ENCODE measurements at places on chromosomes 4 and X. TPM values are rescaled to one million over a fixed set of nuclear protein-coding genes. Genes with fewer than 3 reads are reported as not detected.

DNA sequence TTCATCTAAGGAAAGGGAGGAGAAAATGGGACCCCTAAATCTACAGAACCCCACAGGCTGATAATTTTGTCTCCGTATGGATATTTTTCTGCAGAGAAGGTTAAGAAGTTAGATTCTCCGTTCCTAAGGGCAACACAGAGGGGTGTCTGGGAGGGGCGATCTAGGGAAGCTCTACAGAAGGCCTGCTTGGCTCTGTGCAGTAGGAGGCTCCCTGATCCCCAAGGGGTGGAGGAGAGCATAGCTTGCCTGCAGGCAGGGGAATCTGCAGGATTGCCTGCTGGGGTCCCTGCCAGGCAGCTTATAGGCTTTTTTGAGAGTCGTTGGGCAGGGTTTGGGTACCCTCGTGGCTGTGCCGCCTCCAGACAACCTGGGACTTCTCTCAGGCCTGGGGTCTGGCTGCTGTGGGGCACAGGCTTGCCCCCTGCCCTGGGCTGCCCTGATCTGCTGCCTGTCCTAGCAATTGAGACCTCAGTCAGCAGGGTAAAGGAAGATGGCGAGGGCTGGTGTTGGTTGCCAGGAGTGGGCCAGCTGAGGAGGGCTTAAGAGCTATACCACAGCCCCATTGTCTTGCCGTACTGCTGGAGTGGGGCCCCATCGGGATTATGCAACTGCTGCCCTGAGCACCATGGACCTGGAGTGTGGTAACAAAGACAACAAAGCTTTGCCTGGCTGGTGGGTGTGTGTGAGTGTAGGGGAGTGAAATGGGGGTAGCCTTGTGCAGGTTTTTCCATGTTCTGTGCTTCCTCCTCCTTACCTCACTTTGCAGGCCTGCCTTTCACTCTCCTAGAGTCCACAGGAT, 74.1 kb downstream of the EFNB1 start:
- DNase-seq, result no peak

GRCh38 chrX:80022363-80023031, 7.9 kb downstream of the TBX22 start:
- no peak for DNase-seq

DNA sequence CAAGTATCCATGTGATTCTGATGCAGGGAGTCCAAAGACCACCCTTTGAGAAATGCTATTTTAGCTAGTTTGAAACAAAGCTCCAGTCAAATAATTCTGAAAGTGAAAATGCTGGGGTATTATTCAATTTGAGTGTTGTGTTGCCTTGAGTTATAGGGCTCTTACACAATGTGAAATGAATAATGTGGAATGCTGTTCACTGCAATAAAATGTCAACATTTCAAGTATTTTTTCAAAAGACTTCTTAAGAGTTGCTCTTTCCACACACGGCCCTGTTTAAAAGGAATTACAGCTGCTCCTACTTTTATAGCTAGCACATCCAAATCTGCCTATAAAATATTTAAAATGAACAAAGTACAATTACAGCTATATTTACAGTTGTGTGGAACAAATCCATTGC, 27.5 kb upstream of the PLS3 start:
- DNase-seq, result peak; percentile 71

- DNase-seq, result no peak
Observed at GRCh38 chr4:128862608-128863311, 53.3 kb downstream of the JADE1 start.

- no peak for DNase-seq
Observed at GRCh38 chrX:11864171-11864570, 106.1 kb downstream of the MSL3 start.

- DNase-seq, result no peak
Observed at GRCh38 chrX:154532690-154533089, 14.0 kb downstream of the G6PD start.

DNA sequence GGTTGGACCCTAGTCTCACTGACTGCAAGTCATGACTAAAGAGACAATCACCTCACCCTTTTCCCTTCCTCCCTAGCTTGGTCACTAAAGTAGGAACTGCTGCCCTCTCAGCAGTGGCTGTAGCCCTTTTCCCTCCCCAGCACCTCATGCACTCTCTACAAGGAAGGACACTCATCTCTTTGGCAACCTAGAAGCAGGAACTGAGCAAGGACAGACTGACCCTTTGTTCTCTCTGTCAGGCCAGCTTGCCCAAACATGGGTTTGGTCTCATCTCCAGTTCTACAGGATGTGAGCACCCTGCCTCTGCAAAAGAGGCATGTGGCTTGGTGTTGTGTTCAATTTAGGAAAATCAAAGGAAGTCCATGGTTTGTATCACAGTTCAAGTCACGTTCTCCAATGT, 15.8 kb downstream of the LEF1 start:
- DNase-seq, result no peak

- DNase-seq, result no peak
Observed at GRCh38 chr4:91212211-91212610, 1085.0 kb downstream of the CCSER1 start.

GRCh38 chr4:175127314-175127713, 209.2 kb downstream of the ADAM29 start:
- DNase-seq, result peak; percentile 48

DNA sequence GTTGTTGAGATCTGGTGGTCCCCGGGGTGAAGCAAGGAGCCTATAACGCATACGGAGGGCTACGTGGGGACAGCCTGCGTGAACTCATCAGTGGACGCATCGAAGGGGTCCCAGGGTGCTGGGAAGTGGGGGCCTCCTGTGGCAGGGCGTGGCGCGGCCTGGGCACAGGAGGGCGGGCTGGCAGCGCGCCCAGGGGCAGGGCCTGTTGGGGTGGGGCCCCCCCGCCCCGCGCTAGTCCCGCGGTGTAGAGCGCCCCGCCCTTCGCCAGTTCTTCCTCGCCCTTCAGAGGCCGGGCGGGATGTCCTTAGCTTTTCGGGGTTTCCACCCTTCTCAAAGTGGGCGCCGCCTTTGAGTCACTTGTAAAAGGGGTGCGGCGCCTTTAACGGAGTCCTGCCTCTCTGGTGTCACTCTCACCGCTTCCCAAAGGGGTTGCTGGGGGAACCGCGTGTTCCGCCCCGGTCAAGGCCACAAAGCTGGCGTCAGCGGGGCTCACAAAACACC, 632 bp downstream of the PLP2 start:
- peak; percentile 60 for DNase-seq

GRCh38 chrX:119503484-119503861, 35.2 kb downstream of the SLC25A5 start:
- peak; percentile 89 for DNase-seq

DNA sequence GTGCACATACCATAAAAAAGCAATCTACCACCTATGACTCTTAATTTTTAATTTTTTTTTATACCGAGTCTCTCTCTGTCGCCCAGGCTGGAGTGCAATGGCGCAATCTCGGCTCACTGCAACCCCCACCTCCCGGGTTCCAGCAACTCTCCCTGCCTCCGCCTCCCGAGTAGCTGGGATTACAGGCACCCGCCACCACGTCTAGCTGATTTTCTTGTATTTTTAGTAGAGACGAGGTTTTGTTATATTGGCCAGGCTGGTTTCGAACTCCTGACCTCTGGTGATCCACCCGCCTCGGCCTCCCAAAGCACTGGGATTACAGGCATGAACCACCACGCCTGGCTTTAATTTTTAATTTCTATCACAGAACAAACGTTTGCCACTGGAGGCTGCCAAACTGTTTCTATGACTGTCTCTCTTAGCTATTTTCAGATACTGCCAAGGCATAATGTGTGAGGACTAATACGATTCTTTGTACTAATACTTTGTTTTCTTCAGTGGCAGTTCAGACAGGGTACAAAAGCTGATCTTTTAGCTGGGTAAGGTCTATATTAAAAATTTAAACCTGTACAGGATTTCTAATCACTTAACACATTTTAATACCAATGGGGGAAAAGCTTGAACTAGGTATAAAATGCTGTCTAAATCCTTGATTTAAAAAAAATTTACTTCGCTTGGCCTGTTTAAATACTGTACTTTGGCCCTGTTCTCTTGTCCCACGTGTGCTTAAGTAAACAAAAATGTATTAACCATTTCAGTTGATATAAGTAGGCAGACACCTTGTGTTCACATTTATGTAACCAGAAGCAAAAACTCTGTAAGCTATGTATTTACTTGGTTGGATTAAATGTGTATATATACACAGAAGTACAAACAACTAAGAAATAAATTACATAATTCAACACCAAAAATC, 2.3 kb downstream of the PGRMC2 start:
- DNase-seq, result peak; percentile 63

DNA sequence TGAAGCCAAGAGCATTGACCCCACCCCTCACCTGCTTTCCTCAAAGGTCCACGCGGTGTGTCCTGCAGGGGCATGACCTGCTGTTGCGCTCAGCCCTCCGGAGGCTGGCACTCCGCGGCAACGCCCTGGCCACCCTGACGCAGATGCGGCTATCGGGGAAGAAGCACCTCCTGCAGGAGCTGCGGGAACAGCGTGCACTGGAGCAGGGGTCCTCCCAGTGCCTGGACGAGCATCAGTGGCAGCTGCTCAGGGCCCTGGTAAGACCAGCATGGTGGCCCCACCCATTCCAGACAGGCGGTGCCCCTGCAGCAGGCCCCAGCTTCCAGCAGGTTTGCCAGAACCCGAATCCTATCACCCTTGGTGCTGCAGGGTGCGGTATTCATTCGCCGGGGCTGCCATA, 86.0 kb downstream of the EVC start:
- no peak for DNase-seq

GRCh38 chr4:16021804-16022560, 59.0 kb upstream of the FGFBP2 start:
- DNase-seq, result no peak

- peak; percentile 32 for DNase-seq
Observed at GRCh38 chrX:124388562-124388961, 42.2 kb downstream of the SH2D1A start.

GRCh38 chrX:24494647-24495075, 29.6 kb downstream of the PDK3 start:
- DNase-seq, result peak; percentile 87

DNA sequence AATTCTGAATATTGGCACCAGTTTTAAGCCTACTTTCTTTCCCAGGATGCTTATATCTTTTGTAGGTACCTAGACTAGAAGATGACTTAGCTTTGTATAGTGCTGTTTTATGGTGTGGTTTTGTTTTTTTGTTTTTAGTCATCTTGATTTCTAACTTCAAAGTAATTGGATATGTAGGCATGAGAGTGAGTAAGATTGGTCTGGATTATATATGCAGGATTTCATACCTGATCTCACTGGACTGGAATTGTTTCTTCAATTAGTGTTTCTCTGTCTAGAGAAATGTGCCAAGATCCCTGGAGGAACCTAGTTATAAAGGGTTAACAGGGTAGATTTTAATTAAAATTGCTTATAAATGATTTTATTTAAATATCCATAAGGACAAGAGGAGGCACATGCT, 23.1 kb downstream of the NAP1L5 start:
- DNase-seq, result peak; percentile 69

DNA sequence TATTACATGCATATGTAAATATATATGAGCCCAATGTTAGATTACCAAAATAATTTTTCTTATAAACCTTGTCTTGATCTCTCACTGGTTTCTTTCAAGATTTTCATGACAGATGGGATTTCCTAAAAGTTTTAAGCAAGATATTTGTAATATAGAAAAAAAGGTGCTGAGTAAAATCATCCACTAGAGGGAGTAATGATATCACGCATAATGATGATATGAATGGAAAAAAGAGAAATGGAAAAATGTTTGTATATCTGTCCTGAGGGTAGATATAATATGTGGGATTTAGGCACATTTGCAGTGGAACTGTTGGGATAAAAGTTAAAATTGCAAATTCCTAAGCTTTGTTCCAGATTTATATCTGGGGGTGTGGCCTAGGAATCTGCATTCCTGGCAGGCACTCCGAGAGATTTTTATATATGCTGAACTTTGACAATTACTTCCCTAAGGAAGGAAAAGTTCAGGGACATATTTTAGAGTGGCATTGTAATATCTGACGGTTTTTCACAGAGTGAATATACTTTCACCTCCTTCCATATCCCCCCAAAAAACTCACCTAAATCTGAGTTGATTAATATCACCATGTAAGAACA, 60.5 kb downstream of the TMA16 start:
- peak; percentile 54 for DNase-seq

DNA sequence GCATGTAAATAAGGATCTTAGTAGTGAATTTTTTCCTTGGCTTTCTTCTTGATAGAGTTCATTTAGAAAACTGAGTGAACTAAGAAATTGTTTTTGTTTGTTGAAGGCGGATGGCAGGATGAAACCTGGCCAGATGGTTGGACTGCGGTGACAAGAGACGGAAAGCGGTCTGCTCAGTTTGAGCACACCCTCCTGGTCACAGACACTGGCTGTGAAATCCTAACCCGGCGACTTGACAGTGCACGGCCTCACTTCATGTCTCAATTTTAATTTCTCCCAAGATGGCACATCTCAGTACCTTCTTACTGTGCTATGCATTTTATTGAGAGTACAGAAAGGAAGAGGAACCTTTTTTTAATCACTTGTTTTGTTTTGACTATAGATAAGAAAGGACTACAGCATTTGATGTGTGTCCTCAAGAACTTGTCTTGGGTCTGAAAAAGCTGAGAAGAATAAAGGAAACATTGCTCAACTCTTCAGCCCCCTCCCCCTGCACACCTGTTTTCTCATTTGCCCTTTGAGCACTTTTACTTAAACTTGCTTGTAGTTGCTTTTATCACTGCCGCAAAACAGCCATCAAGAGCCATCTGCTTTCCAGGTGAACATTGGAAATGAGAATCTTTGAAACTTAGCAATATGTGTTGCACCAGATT, 27.4 kb downstream of the ADH5 start:
- DNase-seq, result no peak

DNA sequence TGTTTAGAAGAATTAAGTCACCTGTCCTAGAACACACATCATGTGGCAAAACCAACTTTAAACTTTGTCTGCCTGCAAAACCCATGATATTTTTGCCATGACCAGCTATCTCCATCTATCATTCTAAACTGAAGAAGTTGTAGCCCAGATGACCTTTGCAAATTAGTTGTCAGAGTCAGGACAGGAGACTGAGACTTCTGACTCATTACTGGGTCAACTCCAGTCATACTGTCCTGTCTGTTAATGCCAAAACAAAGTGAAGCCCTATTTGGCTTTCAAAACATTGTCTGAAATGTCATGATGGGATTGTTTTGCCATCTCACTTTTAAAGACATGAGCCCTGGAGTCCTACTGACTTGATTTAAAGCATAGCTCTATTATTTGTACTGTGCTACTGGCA, 365.7 kb upstream of the CPEB2 start:
- DNase-seq, result no peak

- DNase-seq, result no peak
Observed at GRCh38 chrX:129760155-129760554, 19.6 kb upstream of the SASH3 start.

AMOT gene
- 6.8 TPM for total RNA-seq

PPEF2 gene
- not detected for total RNA-seq

CT55 gene
- total RNA-seq, result not detected

SMAD1 gene
- total RNA-seq, result 13.0 TPM
